Activated T-cell treated with anti-CD3 and anti-CD28 coated beads for 1 hour (primary cell): ENCODE measurements at places on chromosomes 11 and 22.

GRCh38 chr11:61004761-61005181, 33.3 kb downstream of the CD6 start:
- no peak for DNase-seq

- DNase-seq = peak; percentile 64
Observed at GRCh38 chr11:1832211-1832919, 2.4 kb upstream of the SYT8 start.

DNA sequence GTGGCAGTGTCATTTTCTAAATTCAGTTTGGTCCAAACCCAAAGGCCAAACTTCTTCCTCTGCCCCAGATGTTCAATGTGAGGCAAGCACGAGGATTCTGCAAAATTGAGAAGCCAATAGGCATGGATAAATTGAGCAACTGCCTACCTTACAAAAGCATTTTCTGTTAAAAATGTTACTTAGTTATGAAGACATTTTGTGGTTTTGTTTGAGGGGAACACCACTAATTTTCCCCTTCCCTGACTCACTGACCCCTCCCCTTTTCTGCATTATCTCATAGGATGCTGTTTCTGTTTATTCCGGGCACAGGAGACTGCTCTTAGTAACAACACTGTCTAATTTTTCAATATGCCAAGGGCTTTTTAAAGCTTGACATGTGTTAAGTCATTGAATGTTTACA, 462.8 kb downstream of the INSC start:
- DNase-seq = no peak

- DNase-seq = no peak
Observed at GRCh38 chr11:75338516-75339208, 12.8 kb downstream of the ARRB1 start.

DNA sequence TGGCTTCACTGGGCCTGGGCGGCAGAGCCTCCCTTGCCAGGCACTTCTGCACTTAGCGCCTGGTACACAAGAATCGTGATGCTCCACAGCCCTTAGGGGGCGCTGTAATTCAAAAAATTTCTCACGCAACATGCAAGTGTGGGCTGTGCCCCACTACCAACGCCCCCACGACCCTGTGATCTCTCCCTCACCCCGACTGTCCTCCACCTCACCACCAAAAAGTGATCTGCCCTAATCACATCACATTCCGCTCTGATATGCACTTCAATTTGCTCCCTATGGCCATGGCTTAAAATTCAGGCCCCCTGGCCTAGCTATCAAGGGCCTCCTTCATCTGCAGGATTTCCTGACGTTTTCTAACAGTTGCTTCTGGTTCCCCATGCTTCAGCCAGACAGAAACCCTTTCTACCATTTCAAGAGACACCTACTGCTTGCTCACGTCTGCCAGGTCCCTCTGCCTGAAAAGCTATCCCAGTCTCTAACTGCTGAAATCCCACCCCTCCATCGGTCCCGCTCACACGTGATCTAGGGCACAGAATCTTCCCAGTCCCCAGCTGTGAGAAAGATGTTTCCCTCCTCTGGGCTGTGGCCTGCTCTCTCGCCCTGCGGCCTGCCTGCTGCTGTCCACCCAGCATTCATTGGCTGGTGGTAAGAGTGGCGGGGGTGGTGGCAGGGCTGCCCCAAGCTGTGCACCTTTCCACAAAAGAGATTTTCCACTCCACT, 27.9 kb upstream of the LRRC32 start:
- DNase-seq = no peak

- DNase-seq = no peak
Observed at GRCh38 chr11:60878245-60879101, 11.1 kb downstream of the ZP1 start.

DNA sequence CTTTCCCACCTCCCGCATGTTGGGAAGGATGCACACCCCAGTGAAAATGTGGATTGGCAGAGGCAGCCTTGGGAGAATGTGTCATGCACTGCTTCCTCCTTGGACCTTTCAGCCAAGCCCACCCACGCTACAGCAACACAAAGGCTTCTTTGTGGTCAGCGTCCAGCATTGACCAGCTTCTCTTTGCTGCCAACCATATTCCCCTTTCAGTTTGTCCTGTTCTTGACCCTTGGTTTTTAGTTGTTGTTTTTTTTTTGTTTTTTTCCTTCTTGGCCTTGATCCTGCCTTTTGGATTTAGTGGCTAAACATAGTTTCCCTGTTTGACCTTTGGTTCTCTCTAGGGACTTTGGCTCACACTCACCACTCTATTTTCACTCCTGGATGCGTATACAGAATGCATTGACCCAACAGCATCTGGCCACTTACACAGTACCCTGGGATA, 573.6 kb downstream of the INSC start:
- DNase-seq = no peak

GRCh38 chr22:32579529-32580220, 105.1 kb downstream of the FBXO7 start:
- DNase-seq = no peak

DNA sequence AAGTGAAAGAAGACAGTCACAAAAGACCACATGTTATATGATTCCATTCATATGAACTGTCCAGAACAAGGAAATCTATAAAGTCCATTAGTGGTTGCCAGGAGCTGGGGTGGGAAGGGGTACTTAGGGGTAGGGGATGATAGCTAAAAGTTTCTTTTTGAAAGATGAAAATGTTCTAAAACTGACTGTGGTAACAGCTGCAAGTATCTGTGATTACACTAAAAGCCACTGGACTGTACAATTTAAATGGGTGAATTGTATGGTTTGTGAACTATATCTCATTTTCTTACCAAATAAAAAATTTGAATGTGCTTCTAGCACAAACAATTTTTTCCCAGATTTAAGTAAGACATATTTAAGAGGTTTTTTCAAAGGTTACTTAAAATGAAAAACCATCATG, 22.1 kb downstream of the CHKA start:
- DNase-seq = no peak

DNA sequence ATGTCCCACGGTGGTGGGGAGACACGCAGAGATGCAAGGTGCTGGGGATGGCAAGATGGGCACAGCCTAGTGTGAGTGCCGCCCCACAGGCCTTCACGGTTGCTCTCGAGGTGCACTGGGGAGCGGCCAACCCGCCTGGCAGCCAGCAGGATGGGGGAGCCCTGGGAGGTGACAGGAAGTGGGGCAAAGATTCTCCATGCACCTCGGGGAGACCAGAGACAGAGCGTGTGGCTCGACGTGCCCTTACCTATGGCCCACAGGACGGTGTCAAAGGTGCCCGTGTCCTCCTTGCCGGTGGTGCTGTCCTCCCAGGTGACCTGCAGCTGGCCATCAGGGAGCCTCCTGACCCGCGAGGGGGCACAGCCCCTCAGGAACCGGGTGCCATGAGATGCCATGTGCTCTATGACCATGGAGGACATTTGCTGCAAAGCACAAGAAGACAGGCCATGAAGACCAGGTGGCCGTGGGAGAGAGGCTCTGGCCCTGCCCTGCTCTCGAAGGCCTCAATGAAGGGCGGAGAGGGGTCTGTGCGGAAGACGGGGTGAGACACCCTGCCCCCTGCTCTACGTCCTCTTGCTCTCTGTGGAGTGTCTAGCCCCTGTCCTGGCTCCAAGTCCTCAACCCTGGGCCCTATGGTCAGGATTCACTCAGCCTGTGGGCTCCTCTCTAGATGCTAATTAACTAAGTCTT, 40.6 kb upstream of the GNB1L start:
- no peak for DNase-seq

DNA sequence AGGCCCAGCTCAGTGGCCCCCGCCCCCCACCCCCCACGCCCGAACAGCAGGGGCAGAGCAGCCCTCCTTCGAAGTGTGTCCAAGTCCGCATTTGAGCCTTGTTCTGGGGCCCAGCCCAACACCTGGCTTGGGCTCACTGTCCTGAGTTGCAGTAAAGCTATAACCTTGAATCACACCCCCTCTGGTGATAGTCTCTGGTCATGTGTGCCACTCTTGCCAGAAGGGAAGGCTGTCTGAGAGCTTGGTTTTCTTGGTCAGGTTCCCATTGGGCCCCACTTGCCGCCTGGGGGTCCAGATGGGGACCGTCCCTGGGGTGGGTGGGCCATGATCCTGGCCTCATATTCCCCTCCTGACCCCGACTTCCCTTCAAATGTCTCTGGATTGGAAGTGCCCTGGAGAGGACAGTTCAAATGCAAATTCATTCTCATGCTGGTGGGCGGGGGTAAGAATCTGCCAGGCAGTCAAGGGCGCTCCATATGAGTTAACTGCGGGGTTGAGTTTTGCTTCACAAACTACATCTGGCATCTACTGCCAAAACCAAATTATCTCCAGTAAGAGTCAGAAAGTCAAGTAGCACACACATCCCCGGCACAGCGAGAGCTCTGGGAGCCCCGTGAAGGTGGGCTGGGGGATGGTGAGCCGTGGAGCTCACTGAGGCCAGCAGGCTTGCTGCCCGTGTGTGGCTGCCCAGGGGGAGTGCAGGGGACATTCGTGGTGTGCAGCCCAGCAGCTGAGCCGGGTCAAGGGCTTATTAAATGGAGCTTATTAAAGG, 35.7 kb downstream of the B3GAT1 start:
- no peak for DNase-seq

DNA sequence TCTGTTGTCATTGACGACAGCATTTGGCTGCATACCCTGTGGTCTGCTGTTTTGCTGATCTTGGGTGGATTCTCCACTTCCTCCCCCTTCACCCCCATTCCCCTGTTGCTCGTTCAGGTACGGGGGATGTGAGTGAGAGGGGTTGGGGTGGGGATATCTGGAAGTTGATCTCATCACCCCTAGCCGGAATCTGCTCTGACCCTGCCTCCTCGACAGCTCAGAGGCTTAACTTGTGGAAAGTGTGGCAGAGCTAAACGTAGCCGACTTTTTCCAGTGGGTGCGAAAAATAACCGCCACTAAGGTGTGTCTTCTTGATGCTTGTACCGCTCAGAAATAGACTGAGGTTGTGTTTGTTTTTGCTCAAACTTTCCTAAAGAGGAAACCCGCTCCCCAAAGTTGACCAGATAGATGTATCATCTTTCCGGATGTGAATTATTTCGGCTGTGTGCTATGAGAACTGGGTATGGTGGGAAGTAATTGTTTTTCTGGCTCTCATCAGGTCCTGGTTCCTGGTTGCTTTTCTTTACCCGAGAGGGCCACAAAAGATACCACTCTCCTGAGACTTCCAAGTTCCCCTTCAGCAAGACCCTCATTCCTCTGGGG, 6.6 kb downstream of the ZBTB16 start:
- no peak for DNase-seq

- DNase-seq = no peak
Observed at GRCh38 chr22:41488076-41488475, 19.2 kb downstream of the ACO2 start.

GRCh38 chr22:16609548-16610261, 17.1 kb upstream of the CCT8L2 start:
- no peak for DNase-seq

DNA sequence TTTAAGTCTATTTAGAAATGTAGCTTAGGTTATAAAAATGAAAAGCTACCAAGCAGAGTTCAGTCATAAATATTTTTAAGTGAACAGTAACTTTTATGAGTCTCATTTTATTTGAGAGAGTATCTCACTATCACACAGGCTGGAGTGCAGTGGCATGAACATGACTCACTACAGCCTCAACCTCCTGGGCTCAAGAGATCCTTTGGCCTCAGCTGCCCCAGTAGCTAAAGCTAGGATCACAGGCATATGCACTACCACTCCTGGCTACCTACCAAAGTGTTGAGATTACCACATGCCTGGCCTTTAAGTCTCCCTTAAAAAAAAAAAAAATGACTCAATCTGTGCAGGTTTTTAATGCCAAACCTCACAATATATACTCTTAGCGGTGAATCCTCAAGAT, 34.7 kb upstream of the CLNS1A start:
- DNase-seq = no peak

GRCh38 chr11:102712137-102712536, 6.6 kb upstream of the MMP27 start:
- DNase-seq = no peak

- DNase-seq = no peak
Observed at GRCh38 chr22:35638410-35638809, 9.8 kb upstream of the APOL6 start.

DNA sequence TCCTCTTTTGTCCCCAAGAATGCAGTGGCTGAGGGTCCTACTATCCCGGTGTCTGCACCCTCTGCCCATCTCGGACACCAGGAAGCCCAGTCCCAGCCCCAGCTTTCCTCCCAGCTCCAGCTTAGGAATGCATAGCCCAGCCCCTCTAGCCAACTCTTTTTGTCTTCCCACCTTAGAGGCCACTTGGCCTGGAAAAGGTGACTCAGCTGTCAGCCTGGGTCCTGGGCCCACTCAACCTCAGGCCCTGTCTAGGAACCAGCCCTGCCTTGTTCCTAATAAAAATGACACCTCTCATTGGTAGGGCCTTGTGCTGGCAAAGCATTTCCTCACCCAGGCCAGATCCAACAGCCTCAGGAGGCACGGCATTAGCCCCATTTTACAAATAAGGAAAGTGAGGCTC, 28.2 kb downstream of the PDE2A start:
- no peak for DNase-seq

GRCh38 chr22:22478470-22478869, 30.1 kb downstream of the ZNF280B start:
- no peak for DNase-seq

DNA sequence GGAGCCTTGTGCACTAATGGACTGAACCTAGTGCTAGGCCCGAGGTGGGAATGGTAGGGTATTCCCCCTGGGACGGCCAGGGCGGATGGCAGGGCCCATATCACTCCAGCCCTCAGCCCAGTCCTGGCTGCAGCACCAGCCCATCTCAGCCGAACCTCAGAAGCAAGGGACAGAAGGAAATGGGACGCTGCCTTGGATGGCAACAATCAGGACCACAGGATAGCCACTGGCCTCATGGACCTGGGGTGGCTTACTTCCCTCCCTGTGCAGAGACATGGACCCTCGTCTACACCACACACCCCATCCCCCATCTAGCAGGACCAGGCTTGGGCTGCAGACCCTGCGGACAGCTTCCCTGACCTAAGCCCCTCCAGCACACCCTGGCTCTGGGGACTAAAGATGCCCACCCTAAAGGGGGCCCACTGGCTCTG, 24.1 kb downstream of the ARVCF start:
- DNase-seq = no peak

GRCh38 chr11:117759305-117759704, 37.7 kb downstream of the DSCAML1 start:
- DNase-seq = no peak

DNA sequence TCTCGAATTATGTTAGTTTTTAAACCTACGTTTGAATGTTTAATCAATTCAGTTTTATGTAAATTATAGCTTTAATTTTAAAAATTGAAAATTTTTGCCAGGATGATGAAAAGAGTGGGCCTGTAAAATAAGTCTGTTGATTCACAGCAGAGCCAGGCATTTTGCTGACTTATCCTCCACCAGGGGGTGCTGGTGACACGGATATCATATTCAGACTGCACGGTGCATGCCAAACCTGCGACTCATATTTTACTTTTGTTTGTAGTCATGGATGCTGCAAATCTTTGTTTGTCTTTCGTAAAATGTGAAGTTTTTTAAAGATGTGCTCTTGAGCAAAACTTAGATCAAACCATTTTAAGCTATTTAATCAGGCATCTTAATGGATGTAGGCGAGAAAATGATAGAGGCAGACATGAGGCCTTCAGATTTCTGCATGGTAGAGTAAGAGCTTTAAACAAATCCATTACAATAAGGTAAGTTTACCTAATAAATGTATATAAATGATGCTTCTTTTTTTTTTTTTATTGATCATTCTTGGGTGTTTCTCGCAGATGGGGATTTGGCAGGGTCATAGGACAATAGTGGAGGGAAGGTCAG, 3.6 kb upstream of the OR8B3 start:
- peak; percentile 7 for DNase-seq
